ENCODE measurements at places on chromosomes 4 and X. TPM values are rescaled to one million over a fixed set of nuclear protein-coding genes. Genes with fewer than 3 reads are reported as not detected.

The FAT4 gene
- 7.2 TPM for total RNA-seq

The POU4F2 gene
- total RNA-seq: not detected

The F8A2 gene
- not detected for total RNA-seq

The XAGE2 gene
- total RNA-seq: not detected

The SLITRK2 gene
- total RNA-seq: not detected

The AFM gene
- 40.1 TPM for total RNA-seq

The SPANXN3 gene
- total RNA-seq: not detected

The FRG2 gene
- total RNA-seq: not detected
